Activated CD8-positive, alpha-beta T cell treated with anti-CD3 and anti-CD28 coated beads, Interleukin-2, amount 10 ng/mL, durations not matched to agents 7 days and 5 days (primary cell): ENCODE measurements at places on chromosomes 1 and 21.
A peak's percentile ranks its signal among the peaks of the same experiment; 100 is the strongest.

GRCh38 chr1:156496211-156496761 is 4.3 kb downstream of the MEF2D start:
- DNase-seq: no peak
- H3K27me3 ChIP-seq: no peaks in the 10 kb centered on the region
- H3K4me3 ChIP-seq: peak overlapping the region; percentile 2
- H3K36me3 ChIP-seq: peaks cover 29% of the 10 kb centered on the region
- H3K4me1 ChIP-seq: peaks cover 77% of the 10 kb centered on the region

DNA sequence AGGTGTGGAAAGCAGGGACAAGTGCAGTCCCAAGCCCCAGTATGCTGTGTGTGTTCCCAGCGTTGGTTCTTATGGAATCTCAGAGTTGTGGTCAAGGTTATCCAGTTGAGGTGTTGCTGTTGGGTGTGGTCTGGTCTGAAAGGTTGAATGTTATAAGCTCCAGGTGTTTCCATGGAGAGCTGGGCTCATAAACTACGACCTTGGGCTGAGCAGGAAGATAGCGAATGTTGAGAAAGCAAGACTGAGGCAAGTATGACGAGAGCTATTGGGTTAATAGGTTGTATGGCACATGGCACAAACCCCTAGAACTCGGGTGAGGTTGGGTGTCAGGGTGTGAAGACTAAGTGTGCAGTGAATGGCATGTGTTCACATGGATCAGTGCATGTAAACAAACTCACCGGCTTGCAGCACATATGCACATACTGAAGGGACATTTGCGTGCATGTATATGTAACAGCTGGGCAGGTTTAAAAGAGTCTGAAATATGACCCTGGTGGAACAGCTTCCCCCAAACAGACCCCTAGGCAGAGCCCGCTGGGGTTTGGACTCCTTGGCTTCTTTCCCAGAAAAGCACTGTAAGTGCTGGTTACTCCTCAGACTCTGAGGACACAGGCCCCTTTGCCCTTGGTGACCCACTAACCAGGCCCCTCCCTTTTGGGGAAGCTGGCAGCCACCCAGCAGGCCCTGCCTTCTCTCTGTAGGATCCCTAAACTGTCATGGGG is 117.5 kb downstream of the NAV1 start:
- no peak overlapping the region for H3K27ac ChIP-seq
- H3K4me1 ChIP-seq: no peaks in the 10 kb centered on the region
- no peak for DNase-seq
- H3K36me3 ChIP-seq: no peaks in the 10 kb centered on the region

- peaks cover 40% of the 10 kb centered on the region for H3K4me1 ChIP-seq
- DNase-seq: no peak
Measured at GRCh38 chr1:198933515-198934222, 294.8 kb downstream of the PTPRC start.

DNA sequence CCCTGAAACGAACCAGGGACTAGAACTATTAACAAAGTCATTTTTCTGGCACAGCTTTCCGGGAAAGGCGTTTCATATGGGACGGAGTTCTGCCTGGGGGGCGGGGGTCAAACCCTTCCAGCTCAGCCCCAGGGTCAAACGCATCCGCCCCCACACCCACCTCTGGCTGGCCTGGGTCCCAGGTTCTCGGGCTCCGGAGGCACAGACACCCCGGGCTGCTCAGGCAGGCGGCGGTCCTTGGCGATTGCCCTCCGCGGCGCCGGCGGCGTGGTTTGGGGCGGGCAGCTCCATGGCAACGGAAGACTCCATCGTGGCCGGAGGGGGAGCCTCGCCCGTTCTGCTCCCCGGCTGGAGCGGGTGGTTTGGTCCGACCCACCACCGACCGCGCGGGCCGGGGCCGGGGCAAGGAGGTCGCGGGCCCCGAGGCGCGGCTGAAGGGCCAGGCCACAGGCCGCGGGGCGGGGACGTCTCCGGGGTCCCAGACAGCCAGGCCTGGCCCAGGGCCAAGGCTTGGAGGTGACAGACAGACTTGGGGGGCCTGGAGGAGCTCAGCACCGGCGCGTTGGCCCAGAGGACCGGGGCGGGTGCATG is at the start of gene CFAP74:
TSS of gene CFAP74 (minus strand) at position 246 of the 591 bp plus-strand sequence. CDS start 12,830 bp downstream, outside the sequence.
- no peaks in the 10 kb centered on the region for H3K36me3 ChIP-seq
- no peaks in the 10 kb centered on the region for H3K4me1 ChIP-seq
- peak; percentile 41 for DNase-seq
- no peak within 1 kb of the TSS for H3K4me3 ChIP-seq
- peaks cover 40% of the 10 kb centered on the region for H3K27me3 ChIP-seq
- no peak within 1 kb of the TSS for H3K27ac ChIP-seq

GRCh38 chr1:106276871-106277270 is 779.6 kb upstream of the PRMT6 start:
- no peak for DNase-seq
- H3K36me3 ChIP-seq: no peaks in the 10 kb centered on the region
- H3K27ac ChIP-seq: no peak overlapping the region
- no peaks in the 10 kb centered on the region for H3K4me1 ChIP-seq

- no peak overlapping the region for H3K27ac ChIP-seq
- H3K36me3 ChIP-seq: no peaks in the 10 kb centered on the region
- H3K4me1 ChIP-seq: peaks cover 3% of the 10 kb centered on the region
- no peaks in the 10 kb centered on the region for H3K27me3 ChIP-seq
- H3K4me3 ChIP-seq: no peak overlapping the region
Measured at GRCh38 chr1:178538192-178538916, 25.4 kb downstream of the TEX35 start.

GRCh38 chr1:115949156-115949555 is 27.2 kb upstream of the SLC22A15 start:
- H3K4me3 ChIP-seq: no peak overlapping the region
- no peaks in the 10 kb centered on the region for H3K36me3 ChIP-seq
- no peak for DNase-seq

- no peaks in the 10 kb centered on the region for H3K27me3 ChIP-seq
- peaks cover 42% of the 10 kb centered on the region for H3K4me1 ChIP-seq
- DNase-seq: peak; percentile 79
- H3K36me3 ChIP-seq: peaks cover 65% of the 10 kb centered on the region
- peak within 1 kb of the TSS; percentile 98 for H3K27ac ChIP-seq
Measured at GRCh38 chr1:116754198-116754977, at the start of gene CD2. Gene CD2, plus strand, starts transcription at chr1:116754430. Its CDS starts 63 bp downstream, at chr1:116754493.

GRCh38 chr1:94871031-94871430 is 50.9 kb downstream of the SLC44A3 start:
- no peak for DNase-seq
- no peak overlapping the region for H3K27ac ChIP-seq
- peaks cover 9% of the 10 kb centered on the region for H3K27me3 ChIP-seq
- peaks cover 7% of the 10 kb centered on the region for H3K4me1 ChIP-seq
- no peak overlapping the region for H3K4me3 ChIP-seq

- H3K27me3 ChIP-seq: peaks cover 43% of the 10 kb centered on the region
- DNase-seq: no peak
- peaks cover 7% of the 10 kb centered on the region for H3K4me1 ChIP-seq
- peak overlapping the region; percentile 22 for H3K4me3 ChIP-seq
Measured at GRCh38 chr1:112849425-112850033, 106.5 kb downstream of the SLC16A1 start.

GRCh38 chr21:38401191-38401926 is 96.9 kb downstream of the ERG start:
- peaks cover 8% of the 10 kb centered on the region for H3K27me3 ChIP-seq
- H3K36me3 ChIP-seq: no peaks in the 10 kb centered on the region
- no peak overlapping the region for H3K27ac ChIP-seq
- no peak for DNase-seq

DNA sequence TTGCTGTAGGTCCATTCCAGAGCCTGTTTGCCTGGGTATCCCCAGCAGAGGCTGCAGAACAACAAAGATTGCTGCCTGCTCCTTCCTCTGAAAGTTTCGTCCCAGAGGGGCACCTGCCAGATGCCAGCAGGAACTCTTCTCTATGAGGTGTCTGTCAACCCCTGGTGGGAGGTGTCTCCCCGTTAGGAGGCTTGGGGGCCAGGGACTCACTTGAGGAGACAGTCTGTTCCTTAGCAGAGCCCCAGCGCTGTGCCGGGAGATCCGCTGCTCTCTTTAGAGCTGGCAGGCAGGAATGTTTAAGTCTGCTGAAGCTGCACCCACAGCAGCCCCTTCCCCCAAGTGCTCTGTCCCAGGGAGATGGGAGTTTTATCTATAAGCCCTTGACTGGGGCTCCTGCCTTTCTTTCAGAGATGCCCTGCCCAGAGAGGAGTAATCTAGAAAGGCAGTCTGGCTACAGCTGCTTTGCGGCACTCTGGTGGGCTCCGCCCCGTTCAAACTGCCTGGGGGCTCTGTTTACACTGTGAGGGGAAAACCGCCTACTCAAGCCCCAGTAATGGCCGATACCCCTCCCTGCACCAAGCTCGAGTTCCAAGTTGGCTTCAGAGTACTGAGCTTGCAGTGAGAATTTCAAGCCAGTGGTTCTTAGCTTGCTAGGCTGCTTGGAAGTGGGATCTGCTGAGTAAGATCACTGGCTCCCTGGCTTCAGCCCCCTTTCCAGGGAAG is 8.7 kb upstream of the SLC25A24 start:
- no peak overlapping the region for H3K27ac ChIP-seq
- no peaks in the 10 kb centered on the region for H3K36me3 ChIP-seq
- peaks cover 46% of the 10 kb centered on the region for H3K27me3 ChIP-seq
- H3K4me1 ChIP-seq: peaks cover 13% of the 10 kb centered on the region

DNA sequence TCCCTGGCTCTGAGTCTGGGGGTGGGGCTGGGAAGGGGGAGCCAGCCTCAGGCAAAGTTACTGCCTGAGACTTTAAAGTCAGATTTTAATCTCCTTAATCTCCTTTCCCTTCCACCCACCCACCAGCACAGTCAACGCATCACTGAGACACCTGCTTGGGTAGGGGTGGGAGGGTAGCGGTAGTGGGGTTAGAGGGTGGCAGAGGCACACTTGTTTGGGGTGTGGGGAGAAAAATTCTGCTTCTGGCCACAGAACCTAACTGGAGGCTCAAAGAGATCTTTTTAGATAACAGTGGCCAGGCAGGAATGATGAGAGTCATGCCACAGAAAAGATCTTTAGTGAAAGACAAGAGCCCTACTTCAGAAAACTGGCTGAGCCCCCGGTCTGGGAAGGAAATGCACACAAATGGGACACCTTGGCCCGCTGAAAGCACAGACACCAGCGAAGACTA is 44.1 kb downstream of the CD247 start:
- peak overlapping the region; percentile 53 for H3K4me3 ChIP-seq
- H3K36me3 ChIP-seq: peaks cover 61% of the 10 kb centered on the region
- H3K4me1 ChIP-seq: peaks cover 83% of the 10 kb centered on the region

DNA sequence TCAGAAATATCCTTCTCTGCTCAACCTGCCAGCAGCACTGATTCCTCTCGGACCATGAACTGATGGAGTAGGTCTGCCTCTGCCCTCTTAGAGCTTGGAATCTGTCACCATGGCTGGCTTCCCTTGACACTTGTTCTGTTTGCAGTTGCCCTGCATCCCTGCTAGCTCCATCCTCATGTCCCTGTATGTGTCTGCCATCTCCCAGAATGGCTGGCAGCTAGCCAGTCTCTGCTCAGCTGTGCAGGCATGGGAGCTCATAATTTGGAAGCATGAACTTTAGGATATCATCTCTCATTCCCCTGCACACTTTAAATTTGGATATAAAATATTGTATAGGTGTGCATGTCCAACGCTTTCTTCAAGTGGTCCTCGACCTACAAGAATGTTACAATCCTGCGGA is 95.4 kb downstream of the C1orf94 start:
- H3K36me3 ChIP-seq: no peaks in the 10 kb centered on the region
- no peaks in the 10 kb centered on the region for H3K27me3 ChIP-seq
- no peak overlapping the region for H3K4me3 ChIP-seq
- H3K27ac ChIP-seq: no peak overlapping the region
- no peaks in the 10 kb centered on the region for H3K4me1 ChIP-seq
- no peak for DNase-seq

- H3K4me3 ChIP-seq: no peak overlapping the region
- H3K27me3 ChIP-seq: peaks cover 10% of the 10 kb centered on the region
- H3K4me1 ChIP-seq: peaks cover 7% of the 10 kb centered on the region
- no peak for DNase-seq
- H3K27ac ChIP-seq: no peak overlapping the region
Measured at GRCh38 chr1:213623064-213623581, 364.6 kb upstream of the PROX1 start.

DNA sequence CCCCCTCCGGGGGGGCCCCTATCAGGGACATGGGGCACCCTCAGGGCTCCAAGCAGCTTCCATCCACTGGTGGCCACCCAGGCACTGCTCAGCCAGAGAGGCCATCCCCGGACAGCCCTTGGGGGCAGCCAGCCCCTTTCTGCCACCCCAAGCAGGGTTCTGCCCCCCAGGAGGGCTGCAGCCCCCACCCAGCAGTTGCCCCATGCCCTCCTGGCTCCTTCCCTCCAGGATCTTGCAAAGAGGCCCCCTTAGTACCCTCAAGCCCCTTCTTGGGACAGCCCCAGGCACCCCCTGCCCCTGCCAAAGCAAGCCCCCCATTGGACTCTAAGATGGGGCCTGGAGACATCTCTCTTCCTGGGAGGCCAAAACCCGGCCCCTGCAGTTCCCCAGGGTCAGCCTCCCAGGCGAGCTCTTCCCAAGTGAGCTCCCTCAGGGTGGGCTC is 34.9 kb downstream of the TRIM11 start:
- no peaks in the 10 kb centered on the region for H3K36me3 ChIP-seq
- no peak overlapping the region for H3K4me3 ChIP-seq
- peaks cover 2% of the 10 kb centered on the region for H3K4me1 ChIP-seq
- H3K27ac ChIP-seq: no peak overlapping the region

DNA sequence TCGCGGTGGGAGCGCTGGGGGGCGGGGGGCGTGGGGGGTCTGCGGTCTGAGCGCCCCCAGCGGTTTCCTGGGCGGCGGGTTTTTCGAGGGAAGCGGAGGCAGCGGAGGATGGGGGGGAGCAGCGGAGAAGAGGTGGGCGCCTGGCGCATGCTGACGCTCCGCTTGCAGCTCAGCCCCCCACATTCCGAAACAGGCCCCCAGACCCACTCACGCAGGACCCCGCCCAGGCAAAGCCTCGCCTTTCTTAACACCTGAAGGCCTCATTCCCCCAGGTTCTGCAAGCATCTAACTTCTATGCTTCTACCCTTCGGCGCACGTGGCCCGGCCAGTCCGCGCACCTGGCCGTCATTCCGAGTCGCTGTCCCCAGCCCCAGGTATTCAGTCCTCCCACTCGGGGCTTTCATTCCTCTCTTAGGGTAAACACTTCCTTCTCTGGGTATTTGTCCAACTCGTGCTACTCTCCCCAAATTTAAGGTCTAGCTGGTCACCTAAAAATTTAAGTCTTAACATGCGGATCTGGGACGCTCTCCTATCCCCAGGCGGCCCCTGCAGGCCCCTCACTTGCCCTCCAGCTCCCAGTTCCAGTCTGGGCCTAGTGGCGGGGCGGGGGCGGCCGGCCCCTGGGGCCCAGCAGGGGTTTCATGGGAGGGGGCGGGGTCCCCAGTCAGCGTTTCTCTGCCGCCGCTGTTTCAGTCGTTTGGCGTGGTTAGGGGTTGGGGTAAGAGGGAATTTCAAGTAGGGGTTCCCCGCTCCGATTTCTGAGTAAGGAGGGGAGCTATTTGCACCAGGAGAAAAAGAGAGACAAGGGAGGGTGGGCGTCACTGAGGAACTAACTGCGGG is 2.8 kb upstream of the ZBTB7B start:
- peaks cover 49% of the 10 kb centered on the region for H3K4me1 ChIP-seq
- H3K27me3 ChIP-seq: no peaks in the 10 kb centered on the region
- H3K27ac ChIP-seq: peak overlapping the region; percentile 85
- H3K36me3 ChIP-seq: peaks cover 4% of the 10 kb centered on the region
- peak; percentile 61 for DNase-seq

GRCh38 chr21:22806278-22806677 is 1808.1 kb downstream of the NCAM2 start:
- no peak overlapping the region for H3K4me3 ChIP-seq
- H3K27me3 ChIP-seq: no peaks in the 10 kb centered on the region
- H3K27ac ChIP-seq: no peak overlapping the region
- no peak for DNase-seq

GRCh38 chr1:114695430-114696058 is at the start of gene AMPD1:
Gene AMPD1, minus strand, starts transcription at chr1:114695546. Its CDS starts 75 bp downstream, at chr1:114695471.
- H3K36me3 ChIP-seq: no peaks in the 10 kb centered on the region
- DNase-seq: no peak
- peaks cover 9% of the 10 kb centered on the region for H3K27me3 ChIP-seq
- no peak within 1 kb of the TSS for H3K27ac ChIP-seq
- H3K4me1 ChIP-seq: no peaks in the 10 kb centered on the region
